Thoracic aorta (tissue), 2 donors: ENCODE measurements at places on chromosomes 2 and 18. TPM values are rescaled to one million over a fixed set of nuclear protein-coding genes. Genes with fewer than 3 reads are reported as not detected.

The SCN1A gene
- not detected for total RNA-seq

The BOK gene
- 10.7 TPM for total RNA-seq

The CFAP65 gene
- not detected for total RNA-seq

The RGPD3 gene
- total RNA-seq: 0.27 TPM

GRCh38 chr2:70304498-70304897, 2.6 kb upstream of the FAM136A start:
- DNase-seq: no peak
- H3K4me3 ChIP-seq: no peak overlapping the region
- H3K27me3 ChIP-seq: no peaks in the 10 kb centered on the region
- H3K36me3 ChIP-seq: peaks cover 6% of the 10 kb centered on the region
- H3K27ac ChIP-seq: no peak overlapping the region

- no peaks in the 10 kb centered on the region for H3K36me3 ChIP-seq
- H3K27ac ChIP-seq: no peak overlapping the region
- H3K27me3 ChIP-seq: no peaks in the 10 kb centered on the region
- DNase-seq: no peak
- no peak overlapping the region for H3K4me3 ChIP-seq
- no peaks in the 10 kb centered on the region for H3K4me1 ChIP-seq
Measured at GRCh38 chr18:63578357-63578958, 8.7 kb upstream of the SERPINB13 start.

- H3K4me3 ChIP-seq: no peak overlapping the region
- no peak for DNase-seq
- H3K27me3 ChIP-seq: no peaks in the 10 kb centered on the region
- no peaks in the 10 kb centered on the region for H3K36me3 ChIP-seq
- H3K4me1 ChIP-seq: peaks cover 5% of the 10 kb centered on the region
Measured at GRCh38 chr2:17959833-17960232, 81.4 kb downstream of the KCNS3 start.

DNA sequence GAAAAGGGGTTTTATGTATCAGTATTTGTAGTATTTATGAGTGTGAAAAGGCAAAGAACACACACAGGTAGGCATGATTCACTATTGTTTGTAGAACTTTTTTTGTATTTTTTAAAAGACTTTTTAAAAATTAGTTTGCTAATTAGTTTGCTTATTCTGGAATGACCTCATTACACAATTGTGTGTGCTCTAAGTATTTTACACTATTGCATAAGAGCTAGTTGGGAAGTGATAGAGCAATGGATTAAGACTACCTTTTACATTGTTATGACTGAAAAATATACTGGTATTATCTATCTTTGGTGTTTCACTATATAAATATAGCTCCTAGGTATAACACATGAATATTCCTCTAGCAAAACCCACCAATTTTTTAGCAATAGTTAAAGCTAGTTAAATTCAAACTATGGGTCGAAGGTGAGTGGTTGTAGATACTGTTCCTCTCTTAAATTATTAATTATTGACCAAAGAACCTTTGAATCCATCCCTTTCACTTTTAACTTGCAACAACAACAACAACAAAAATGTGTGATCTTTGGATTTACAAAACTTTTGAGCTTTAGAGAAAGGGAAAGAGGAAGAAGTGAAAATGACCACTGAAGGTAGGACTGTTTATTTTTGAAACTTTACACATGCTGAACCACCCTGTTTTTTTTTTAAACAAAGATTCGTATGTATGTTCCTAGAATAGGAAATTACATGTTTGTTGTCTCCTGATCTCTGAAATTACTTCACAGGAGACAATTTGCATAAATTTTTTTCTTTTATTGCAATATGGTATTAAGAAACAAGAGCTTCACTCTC, 18.7 kb downstream of the ITPRID2 start:
- no peak overlapping the region for H3K4me3 ChIP-seq
- H3K27me3 ChIP-seq: no peaks in the 10 kb centered on the region
- H3K36me3 ChIP-seq: peaks cover 20% of the 10 kb centered on the region
